Ovary (tissue), 10 donors: ENCODE measurements at places on chromosomes 7 and 10. TPM values are rescaled to one million over a fixed set of nuclear protein-coding genes. Genes with fewer than 3 reads are reported as not detected.

DNA sequence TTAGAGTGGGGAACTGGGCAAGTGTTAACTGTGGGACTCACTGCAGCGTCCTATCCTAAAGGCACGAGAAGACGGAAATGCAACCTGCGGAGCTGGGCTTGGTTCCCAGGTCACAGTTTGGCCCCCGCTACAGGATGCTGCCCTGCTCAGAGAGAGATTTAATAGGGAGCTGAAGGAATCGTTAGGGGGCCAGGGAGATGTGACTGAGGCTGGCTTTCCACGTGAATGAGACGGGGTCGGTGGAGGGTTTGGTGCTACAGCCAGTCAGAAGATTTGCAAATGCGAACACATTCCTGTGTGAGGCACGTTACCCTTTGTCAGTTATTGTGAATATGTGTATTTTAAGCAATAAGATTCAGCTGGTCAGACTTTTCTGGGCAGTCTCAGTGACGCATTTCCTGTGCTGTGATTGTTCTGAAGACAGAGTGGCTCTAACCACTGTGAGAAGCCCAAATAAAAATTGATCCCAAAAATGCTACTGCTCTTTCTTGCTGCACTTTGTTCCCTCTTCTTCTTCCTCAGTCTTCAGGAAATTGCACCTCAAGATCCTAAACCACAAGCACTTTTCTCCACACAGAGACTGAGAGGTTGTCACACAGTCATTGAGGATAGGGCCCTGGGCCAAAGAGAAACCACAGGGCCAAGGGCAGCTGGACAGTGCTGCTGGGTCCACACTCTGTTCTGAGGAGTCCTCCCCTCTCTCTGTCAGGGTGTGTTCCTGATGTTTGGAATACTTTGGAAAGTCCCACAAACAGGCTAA is 21.2 kb downstream of the CYP17A1 start:
- DNase-seq, result peak; percentile 44

- DNase-seq, result peak; percentile 79
Observed at GRCh38 chr7:24757353-24758275, at the start of gene GSDME. TSS of gene GSDME (minus strand) at chr7:24757464. CDS start at chr7:24749774, 7,690 bp downstream.

DNA sequence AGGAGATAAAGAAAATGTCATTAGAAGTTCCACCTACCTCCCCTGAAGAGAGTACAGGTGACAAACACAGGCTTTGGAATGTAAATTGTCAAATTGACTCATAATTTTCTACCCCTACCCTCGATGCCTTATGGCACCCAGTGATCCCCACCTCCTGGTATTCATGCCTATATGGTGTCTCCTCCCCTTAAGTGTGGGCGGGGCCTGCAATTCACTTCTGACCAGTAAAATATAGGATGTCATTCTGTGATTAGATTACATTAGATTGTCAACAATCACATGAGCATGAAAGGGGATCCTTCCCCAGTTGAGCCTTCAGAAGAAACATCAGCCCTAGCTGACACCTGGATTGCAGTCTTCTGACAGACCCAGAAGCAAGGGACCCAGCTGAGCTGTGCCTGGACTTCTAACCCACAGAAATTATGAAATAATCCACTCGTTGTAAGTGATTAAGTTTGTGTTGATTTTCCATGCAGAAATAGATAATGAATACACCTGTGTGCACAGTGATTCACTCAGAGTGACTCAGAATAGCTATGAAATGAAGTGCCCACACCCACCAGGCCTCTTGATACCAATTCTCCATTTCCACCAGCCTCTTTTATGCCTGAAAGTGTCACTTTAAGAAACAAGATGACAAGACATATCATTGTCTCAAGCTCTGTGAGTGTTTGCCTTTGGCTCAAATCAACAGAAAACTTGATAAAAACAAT is 8.5 kb upstream of the SLC39A12 start:
- no peak for DNase-seq

GRCh38 chr10:329361-330099 is 194.3 kb downstream of the ZMYND11 start:
- peak; percentile 90 for DNase-seq

GRCh38 chr10:11285171-11285570 is 267.5 kb downstream of the CELF2 start:
- DNase-seq, result no peak

CCL24 gene
- total RNA-seq, result not detected

- no peak for DNase-seq
Observed at GRCh38 chr7:119397156-119397555, 875.8 kb upstream of the KCND2 start.

DNA sequence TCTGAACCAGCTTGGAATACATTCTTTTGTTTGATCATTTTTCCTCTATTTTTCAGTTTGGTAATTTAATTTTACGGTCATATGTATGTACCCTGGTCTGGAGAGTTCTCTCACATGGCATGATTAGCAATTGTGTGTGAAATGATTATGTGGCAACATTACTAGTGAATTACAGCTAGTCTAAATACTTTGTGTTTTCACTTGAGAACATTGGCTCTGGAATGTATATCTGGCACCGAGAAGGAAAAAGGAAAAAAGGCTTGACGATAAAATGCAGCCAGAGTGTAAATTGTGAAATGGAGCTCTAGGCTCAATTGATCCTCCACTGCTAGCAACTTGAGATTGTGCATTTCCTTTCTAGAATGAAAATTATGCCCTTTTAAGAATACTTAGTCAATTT is 397.2 kb downstream of the EXOC4 start:
- no peak for DNase-seq

DNA sequence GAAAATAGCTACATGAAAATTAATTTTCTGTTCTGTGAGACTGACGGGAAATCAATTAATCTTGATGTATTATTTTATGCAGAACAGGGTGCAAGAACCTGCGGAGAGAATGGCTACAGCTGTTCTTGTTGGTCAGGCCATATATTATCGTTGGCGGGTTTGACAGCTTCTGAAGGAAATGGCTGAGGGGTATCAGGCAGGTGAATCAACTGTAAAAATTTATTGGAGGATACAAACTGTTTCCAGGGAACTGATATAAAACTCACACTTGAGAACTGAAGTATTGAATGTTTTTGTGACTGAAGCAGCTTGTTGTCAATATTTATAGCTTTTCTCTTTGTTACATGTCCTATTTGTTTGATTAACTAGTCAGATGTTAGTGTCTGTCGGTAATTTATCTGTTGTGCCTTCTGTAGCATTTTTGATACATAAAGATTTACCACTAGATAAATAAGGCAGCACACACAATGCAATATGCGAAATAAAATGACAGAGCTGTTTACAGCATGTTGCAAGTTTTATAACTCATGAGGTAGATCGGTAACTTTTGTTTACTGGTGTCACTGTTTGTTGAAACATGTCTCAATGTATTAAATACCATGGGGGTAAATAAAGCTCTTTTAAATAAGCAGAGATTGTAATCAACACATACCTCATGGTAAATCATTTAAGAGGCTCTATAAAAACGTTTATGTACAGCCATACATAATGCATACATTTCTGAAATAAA is 308.2 kb downstream of the LRMDA start:
- DNase-seq, result no peak

HMX3 gene
- 0.23 TPM for total RNA-seq

DNA sequence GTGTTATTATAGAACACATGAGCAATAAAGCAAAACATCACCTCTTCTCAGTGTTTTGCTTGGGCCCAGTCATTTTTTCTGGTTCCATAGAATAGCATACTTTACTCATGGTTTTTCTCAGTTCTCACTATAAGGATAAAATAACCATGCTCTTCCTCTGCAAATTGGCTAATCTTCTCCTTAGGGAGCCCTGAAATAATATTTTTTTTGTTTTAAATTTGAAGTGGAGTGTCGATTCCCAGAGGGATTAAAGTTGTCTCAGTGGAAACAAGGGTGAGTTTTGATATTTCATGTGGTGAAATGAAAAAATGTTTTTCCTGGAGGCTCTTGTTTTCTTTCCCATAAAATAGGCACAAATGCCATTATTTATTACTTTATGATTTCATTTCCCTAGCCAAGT is 127.3 kb downstream of the NOC3L start:
- no peak for DNase-seq

- no peak for DNase-seq
Observed at GRCh38 chr10:48672596-48673265, 11.9 kb upstream of the WDFY4 start.

ZCWPW1 gene
- 6.2 TPM for total RNA-seq

NUPR2 gene
- not detected for total RNA-seq

GRCh38 chr7:2051707-2052656 is 180.8 kb downstream of the MAD1L1 start:
- DNase-seq, result no peak

DNA sequence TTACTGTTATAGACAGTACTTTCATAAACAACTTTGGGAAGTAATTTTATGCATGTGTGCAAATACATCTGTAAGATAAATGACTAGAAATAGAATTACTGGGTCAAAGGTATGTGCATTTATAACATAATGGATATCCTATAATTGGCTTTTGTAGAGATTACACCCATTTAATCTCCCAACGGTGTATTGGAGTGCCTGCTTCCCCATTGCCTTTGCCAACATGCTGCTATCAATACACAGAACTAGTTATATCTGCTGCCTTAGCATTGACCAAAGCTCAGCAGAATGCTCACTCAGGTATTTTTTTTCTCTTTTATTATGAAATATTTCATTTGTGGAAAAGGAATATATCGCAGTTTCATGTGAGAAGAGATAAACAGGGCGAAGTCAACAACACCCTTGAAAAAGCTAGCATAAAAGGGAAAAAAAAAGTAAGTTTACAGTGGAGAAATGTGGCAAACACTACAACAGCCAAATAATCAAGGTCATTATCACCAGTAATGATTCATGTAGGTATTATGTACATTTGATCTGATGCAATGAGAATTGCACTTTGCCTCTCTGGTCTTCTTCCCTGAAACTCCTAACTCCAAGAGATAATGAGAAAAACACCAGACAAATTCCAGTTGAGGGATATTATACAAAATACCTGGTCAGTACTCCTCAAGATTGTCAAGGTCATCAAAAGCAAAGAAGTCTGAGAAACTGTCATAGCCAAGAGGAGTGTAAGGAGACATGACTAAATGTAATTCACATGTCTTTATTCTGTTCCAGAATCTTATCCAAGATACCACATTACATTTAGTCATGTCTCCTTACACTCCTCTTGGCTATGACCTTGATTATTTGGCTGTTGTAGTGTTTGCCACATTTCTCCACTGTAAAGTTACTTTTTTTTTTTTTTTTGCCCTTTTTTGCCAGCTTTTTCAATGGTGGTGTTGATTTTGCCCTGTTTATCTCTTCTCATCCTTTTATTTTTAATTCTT is 36.8 kb downstream of the MARCHF5 start:
- no peak for DNase-seq

DNA sequence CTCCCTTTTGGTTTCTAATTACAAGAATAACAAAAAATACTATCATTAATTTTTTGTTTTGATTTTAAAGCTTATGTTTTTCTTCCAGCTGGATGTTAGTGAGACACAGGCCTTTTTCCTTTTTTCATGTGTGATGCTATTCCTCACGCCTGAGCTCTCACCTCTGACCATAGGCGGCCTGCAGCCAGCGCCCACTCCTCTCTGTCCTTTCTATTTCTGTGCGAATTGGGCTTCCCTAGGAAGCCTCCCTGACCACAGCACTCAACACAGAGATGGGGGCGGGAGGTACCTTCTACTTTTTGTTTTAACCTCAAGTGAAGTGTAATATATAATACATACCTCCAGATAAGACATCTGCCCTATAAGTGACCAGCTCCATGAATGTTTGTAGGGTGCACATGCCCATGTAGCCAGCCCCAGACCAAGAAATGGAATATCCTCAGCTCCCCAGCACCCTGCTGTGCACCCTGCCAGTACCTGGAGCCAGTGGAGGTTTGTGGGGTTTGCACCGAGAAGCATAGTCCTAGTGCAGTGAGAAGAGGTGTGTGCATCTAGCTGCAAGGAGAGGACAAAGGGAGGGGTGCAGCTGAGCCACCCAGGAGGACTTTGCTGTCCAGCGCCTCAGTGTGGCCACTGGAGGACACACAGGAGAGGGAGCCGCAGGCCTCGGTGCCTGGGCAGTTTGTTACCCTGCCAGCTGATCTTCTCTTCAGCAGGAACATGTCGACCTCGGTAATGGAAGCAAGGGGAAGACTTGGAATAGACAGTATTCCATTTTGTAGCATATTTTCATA is 38.5 kb downstream of the BNIP3 start:
- peak; percentile 68 for DNase-seq

SPDYE6 gene
- total RNA-seq, result not detected

ZNF488 gene
- 0.15 TPM for total RNA-seq

GRCh38 chr7:35487402-35487801 is 207.5 kb downstream of the HERPUD2 start:
- DNase-seq, result no peak

DNA sequence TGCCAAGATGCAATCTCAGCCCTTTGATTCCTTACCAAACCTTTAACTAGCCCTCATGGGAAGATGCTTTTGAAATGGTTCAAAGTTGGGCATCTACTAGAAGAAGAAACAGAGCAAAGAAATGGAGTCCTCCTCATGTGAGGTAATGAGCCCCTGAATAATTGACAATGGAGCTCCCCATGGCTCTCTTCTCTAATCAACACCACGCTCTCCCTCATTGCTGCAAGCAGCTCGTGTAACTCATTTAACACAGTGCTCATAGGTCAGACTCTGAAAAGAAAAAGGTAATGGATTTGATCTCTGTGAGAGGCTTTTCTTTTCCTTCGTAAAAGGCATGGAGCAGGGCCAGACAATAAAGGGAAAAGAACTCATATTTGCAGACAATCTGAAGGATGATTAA is 312.8 kb downstream of the PHTF2 start:
- no peak for DNase-seq

DNA sequence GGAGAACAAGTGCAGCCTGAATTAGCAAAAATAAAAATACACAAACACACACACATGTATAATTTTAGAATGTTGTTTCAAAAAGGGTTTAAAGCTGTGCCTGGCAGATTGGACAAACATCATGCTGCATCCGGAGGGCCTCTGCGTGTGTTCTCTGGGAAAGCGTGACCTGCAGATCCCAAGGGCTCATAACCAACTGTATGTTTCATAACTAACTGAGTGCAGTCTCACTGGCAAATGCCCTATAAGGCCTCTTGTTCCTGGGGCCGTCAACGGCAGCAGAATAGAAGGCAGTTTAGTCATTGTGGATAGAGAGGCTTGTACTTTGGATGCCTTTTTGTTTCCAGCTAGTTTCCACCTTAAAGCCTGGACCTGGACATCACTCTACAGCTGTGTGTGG is 243.8 kb upstream of the KIAA1217 start:
- no peak for DNase-seq

SDK1 gene
- 4.4 TPM for total RNA-seq

MTURN gene
- 43.8 TPM for total RNA-seq

GRCh38 chr10:61452151-61452651 is 980 bp downstream of the TMEM26 start:
- DNase-seq, result no peak

ATOH7 gene
- not detected for total RNA-seq

PNLIP gene
- not detected for total RNA-seq

- no peak for DNase-seq
Observed at GRCh38 chr10:91856637-91857036, 52.6 kb downstream of the FGFBP3 start.

ITGB8 gene
- 34.3 TPM for total RNA-seq

NCF1 gene
- 0.63 TPM for total RNA-seq

DNA sequence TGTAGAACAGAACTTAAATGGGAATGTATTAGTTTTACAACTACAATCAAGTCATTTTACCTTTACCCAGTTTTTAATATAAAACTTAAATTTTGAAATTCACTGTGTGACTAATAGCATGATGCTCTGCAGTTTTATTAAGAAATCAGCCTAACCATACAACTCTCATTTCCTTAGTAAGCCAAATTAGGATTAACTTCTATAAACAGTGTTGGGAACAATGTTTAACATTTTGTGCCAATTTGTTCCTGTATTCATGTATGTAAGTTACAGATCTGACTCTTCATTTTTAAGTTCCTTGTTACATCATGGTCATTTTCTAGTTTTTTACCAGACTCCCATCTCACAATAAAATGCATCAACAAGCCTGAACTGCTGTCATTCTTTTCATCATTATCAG is 209.8 kb downstream of the ZEB1 start:
- DNase-seq, result no peak
